ENCODE measurements at places on chromosomes 3 and 15.

DNA sequence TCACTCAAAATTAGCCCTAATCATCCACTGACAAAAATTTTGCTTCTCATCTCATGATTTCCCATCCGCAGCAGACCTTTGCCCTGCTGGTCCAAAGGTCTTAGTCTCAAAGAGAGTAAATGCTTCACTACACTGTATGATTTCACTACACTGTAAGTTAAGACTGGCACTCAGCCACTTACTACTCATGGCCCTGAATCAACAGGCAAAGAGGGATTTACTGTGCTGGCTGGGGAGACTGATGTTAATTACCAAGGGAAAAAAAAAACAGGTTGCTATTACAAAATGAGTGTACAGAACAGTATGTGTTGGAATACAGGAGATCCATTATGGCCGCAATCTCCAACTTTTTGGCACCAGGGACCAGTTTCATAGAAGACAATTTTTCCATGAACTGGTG, 214.8 kb downstream of the ZMAT3 start:
- no peak overlapping the region for H3K27ac ChIP-seq
- H3K4me3 ChIP-seq = no peak overlapping the region
- H3K27me3 ChIP-seq = no peaks in the 10 kb centered on the region
- no peaks in the 10 kb centered on the region for H3K36me3 ChIP-seq
- no peak for DNase-seq
- H3K4me1 ChIP-seq = no peaks in the 10 kb centered on the region

- peaks cover 31% of the 10 kb centered on the region for H3K4me1 ChIP-seq
- no peak for DNase-seq
- no peak overlapping the region for H3K4me3 ChIP-seq
- H3K36me3 ChIP-seq = peaks cover 5% of the 10 kb centered on the region
- no peak overlapping the region for H3K27ac ChIP-seq
Measured at GRCh38 chr3:190116551-190117067, 4.1 kb downstream of the P3H2 start.

DNA sequence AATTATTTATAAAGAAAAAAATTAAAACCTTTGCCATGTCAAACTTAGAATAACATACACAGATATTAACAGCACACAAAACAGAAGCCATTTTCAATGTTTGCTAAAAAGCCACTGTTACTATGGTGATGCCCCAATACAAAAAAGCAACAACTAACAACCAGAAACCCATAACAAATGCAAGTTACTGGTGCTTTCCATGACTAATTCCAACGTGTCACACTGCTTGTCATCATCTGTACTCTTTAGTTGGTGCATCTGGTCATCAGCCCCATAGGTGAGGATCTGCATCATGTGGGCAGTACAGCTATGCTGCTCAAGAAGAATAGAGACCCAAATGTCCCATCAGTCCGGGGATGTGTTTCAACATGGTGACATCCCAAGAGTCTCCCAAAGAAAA, 52.8 kb downstream of the ATP8B4 start:
- no peak overlapping the region for H3K27ac ChIP-seq
- no peaks in the 10 kb centered on the region for H3K4me1 ChIP-seq
- DNase-seq = no peak
- no peak overlapping the region for H3K4me3 ChIP-seq
- no peaks in the 10 kb centered on the region for H3K27me3 ChIP-seq

- H3K36me3 ChIP-seq = no peaks in the 10 kb centered on the region
- H3K27me3 ChIP-seq = no peaks in the 10 kb centered on the region
- DNase-seq = no peak
Measured at GRCh38 chr3:117193390-117193789, 483.8 kb downstream of the TUSC7 start.

GRCh38 chr3:39361252-39361927, 21.8 kb upstream of the SLC25A38 start:
- peaks cover 36% of the 10 kb centered on the region for H3K27me3 ChIP-seq
- no peak for DNase-seq
- no peak overlapping the region for H3K4me3 ChIP-seq
- no peaks in the 10 kb centered on the region for H3K4me1 ChIP-seq
- H3K27ac ChIP-seq = no peak overlapping the region
- no peaks in the 10 kb centered on the region for H3K36me3 ChIP-seq

All from mesothelial cell of epicardium (in vitro differentiated cells).